ENCODE measurements at places on chromosomes 16 and 17.
A peak's percentile ranks its signal among the peaks of the same experiment; 100 is the strongest.

DNA sequence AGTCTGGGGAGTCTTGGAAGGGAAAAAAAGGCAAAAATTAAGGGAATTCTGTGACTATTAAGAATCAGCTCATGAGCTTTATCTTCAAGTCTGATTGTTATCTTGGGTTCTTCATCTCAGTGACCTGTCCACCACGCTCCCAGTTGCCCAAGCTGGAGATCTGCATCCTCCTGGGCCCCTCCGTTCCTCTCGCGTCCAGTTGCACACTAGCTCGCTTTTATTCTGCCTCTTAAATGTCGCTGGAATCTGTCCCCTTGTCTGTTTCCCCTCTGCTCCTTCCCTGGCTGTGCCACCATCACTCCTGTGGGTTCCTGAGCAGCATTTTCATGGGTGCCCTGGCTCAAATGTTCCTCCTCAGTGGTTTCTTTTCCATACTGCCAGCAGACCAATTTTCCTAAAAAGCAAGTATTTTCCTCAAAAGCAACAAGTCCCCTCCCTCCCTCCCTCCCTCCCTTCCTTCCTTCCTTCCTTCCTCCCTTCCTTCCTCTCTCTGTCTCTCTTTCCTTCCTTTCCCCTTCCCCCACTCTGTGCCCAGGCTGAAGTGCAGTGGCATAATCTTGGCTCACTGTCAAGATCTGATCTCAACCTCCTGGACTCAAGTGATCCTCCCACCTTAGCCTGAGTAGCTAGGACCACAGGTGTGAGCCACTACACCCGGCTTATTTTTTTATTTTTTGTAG, 1.4 kb downstream of the ENDOV start:
- H3K4me3 ChIP-seq = peak overlapping the region; percentile 95
- no peak for DNase-seq
- H3K27me3 ChIP-seq = no peaks in the 10 kb centered on the region
- H3K4me1 ChIP-seq = peaks cover 8% of the 10 kb centered on the region
- no peaks in the 10 kb centered on the region for H3K36me3 ChIP-seq
- H3K27ac ChIP-seq = no peak overlapping the region

DNA sequence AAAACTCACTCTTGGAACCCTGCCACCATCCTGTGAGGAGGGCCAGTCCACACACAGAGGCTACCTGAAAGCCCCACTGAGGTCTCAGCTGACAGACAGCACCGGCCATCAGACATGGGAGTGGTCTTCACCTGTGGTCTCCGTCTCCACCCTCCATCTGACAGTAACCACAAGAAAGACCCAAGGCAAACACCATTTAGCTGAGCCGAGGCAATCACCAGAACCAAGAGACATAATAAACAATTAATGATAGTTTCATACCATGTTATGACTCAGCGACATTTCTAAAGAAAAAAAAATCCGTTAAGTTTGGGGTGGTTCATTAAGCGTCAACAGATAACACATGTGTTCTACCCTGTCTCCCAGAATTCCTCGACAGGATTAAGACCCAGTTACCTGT, 6.1 kb upstream of the EVPLL start:
- no peaks in the 10 kb centered on the region for H3K27me3 ChIP-seq
- H3K36me3 ChIP-seq = no peaks in the 10 kb centered on the region
- no peak overlapping the region for H3K27ac ChIP-seq
- no peaks in the 10 kb centered on the region for H3K4me1 ChIP-seq

DNA sequence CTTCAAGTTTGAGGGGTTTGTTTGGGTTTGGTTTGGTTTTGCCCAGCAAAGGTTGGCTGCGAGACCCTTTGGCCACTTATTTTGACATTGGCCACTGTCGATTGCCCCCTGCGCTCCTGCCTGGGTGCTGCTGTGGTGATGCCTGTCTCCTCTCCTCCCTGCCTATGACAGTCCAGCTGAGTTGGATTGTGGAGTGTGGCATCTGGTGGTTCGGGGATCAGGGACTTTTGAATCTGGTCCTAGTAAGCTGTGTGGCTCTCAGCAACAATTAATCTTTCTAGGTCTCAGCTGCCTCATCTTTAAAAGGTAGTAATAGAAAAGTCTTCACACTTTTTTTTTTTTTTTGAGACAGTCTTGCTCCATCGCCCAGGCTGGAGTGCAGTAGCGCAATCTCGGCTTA, 27.1 kb downstream of the CDK5RAP3 start:
- H3K36me3 ChIP-seq = no peaks in the 10 kb centered on the region
- H3K4me3 ChIP-seq = no peak overlapping the region
- peaks cover 23% of the 10 kb centered on the region for H3K4me1 ChIP-seq
- DNase-seq = no peak
- H3K27ac ChIP-seq = no peak overlapping the region

DNA sequence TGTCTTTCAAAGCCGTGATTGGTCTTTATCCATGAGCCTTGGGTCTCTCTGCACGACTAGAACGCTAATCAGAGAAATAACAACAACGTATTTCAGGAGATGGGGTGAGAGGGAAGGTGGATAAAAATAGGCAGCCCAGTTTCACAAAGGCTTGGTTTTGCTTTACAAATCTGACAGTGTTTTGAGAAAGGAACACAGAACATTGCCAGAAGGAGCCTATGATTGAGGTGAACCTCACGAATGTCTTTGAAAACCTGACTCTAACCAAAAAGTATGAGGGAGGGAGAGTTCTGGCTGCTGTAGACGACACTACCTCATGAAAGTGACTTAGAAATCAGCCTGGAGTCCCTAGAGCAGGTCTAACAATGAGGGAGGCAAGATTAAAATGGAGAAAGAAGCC, 38.0 kb upstream of the NOL11 start:
- no peak for DNase-seq
- no peaks in the 10 kb centered on the region for H3K36me3 ChIP-seq
- no peak overlapping the region for H3K27ac ChIP-seq
- no peak overlapping the region for H3K4me3 ChIP-seq
- no peaks in the 10 kb centered on the region for H3K27me3 ChIP-seq

GRCh38 chr17:38605411-38605840, 326 bp downstream of the SRCIN1 start:
- no peak overlapping the region for H3K27ac ChIP-seq
- H3K27me3 ChIP-seq = peaks cover 31% of the 10 kb centered on the region
- no peak overlapping the region for H3K4me3 ChIP-seq
- H3K4me1 ChIP-seq = no peaks in the 10 kb centered on the region
- H3K36me3 ChIP-seq = no peaks in the 10 kb centered on the region
- no peak for DNase-seq

DNA sequence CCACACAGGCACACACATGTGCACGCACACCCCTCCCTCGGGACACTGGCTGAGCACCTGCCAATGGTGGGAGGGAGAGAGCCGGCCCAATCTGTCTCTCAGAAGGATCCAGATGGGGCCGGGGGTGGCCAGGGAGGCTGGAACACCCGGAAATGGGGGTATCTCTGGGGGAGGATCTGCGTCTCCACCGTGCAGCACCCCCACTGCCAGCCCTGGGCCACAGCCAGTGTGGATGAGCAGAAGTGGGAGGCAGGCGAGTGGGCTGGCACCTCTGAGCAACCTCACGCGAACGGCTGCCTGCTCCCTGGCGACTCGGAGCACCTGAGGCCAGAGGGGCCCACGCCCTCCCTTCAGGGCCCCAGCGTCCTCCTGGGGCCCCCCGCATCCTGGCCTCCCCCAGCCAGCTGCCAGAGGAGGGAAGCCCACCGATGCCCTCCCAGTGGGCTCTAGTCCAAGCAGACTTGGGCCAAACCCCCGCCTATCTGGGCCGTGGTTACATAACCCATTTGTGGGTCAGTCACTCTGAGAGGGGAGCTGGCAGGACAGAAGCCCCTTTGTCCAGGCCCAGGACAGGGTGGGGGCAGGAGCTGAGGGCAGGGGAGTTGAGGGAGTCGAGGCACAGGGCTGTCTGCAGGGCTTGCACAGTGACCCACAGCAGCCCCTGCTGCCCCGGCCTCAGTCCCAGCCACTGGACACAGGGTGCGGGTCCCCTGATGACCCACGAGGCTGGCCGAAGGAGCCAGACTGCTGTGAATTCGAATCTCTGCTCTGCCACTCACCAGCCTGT, 5.6 kb downstream of the CASKIN1 start:
- DNase-seq = no peak
- H3K4me3 ChIP-seq = no peak overlapping the region
- no peaks in the 10 kb centered on the region for H3K4me1 ChIP-seq
- H3K36me3 ChIP-seq = no peaks in the 10 kb centered on the region

DNA sequence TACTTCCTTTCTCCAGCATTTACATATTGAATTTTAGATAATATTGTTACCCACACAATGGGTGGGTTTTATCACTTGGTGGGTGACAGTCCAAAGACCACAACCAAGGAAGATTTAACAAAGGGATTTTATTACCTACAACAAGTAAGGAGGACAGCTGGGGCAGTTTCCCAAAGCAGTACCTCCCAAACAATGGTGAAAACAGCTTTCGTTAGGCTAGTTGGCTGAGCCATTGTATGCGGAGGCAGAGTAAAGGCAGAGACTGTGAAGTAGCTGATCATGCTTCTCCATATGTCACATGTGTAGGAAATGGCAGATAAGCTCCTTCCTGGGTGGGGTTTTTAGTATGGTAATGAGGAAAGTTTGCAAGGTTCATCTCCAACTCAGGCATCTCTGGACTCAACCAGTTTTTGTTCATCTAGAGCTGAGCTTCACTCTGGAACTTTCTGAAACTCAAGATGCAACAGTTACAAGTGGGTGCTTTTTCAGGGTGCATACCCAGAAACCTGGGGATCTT, 104.3 kb upstream of the PSMD7 start:
- no peak for DNase-seq
- no peaks in the 10 kb centered on the region for H3K36me3 ChIP-seq
- H3K27ac ChIP-seq = no peak overlapping the region
- no peaks in the 10 kb centered on the region for H3K4me1 ChIP-seq

GRCh38 chr17:6643451-6644125, 2.7 kb downstream of the TXNDC17 start:
- peak; percentile 93 for DNase-seq
- peaks cover 32% of the 10 kb centered on the region for H3K36me3 ChIP-seq
- peaks cover 36% of the 10 kb centered on the region for H3K4me1 ChIP-seq
- H3K27ac ChIP-seq = peak overlapping the region; percentile 36
- no peaks in the 10 kb centered on the region for H3K27me3 ChIP-seq

DNA sequence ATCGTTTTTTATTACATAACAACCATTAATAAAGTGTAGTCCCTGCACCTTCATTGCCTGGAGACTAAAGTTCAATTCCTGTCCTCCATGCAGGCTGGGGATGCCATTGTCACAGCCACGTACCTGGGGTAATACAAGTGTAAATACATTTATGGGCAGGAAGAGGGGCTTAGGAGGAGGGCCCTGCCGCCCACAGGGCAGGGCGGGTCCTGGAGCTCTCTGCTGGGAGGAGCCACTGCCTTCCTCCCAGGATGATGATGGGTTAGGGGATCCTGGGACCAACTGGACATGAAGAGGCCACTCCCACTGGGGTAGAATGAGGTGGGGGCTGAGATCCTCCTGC, 44.1 kb upstream of the SLC38A10 start:
- no peaks in the 10 kb centered on the region for H3K27me3 ChIP-seq
- no peaks in the 10 kb centered on the region for H3K36me3 ChIP-seq
- no peak for DNase-seq
- no peak overlapping the region for H3K27ac ChIP-seq
- H3K4me3 ChIP-seq = no peak overlapping the region

- no peak overlapping the region for H3K4me3 ChIP-seq
- H3K27me3 ChIP-seq = peaks cover 54% of the 10 kb centered on the region
- H3K4me1 ChIP-seq = no peaks in the 10 kb centered on the region
- H3K27ac ChIP-seq = no peak overlapping the region
- no peaks in the 10 kb centered on the region for H3K36me3 ChIP-seq
These were observed 258.8 kb downstream of the IRF8 start for GRCh38 chr16:86157616-86158247.

DNA sequence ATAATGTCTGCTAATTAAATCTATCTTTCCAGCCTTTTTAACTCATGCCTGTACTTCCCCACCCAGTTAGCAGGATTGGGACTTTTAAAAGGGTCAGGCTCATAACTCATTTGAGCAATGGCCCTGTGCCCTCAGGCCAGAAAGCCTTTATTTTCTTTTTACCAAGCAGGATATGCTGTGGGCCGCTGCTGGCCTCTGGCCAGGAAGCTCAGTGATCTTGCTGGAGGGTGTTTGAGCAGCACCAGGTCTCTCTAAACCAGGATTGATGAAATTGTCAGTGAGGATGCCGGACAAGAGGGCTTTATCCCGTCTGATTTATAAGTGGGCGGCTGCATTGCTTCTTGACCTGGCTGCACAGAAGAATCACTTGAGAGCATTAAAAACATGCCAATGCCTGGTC, 187.8 kb downstream of the RAB11FIP4 start:
- peak; percentile 67 for DNase-seq
- H3K27me3 ChIP-seq = no peaks in the 10 kb centered on the region
- peaks cover 57% of the 10 kb centered on the region for H3K4me1 ChIP-seq
- peak overlapping the region; percentile 90 for H3K27ac ChIP-seq

DNA sequence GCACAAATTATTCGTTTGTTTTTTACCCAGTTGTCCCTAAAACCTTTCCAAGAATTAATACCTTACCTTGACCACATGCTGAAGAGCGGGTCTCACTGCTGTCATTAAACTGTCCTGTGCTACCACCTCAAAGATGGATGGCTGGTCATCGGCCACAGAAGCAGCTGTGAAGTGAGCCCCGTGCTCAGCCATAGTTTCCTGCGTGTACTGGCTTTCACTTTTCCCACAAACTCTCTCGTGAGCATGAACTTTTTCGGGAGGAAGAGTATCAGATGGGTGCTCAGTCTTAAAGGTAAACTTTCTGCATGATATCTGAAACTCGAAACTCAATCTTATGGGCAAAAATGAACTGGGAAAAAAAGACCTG, 558 bp downstream of the PEX12 start:
- peaks cover 11% of the 10 kb centered on the region for H3K36me3 ChIP-seq
- no peaks in the 10 kb centered on the region for H3K27me3 ChIP-seq
- DNase-seq = peak; percentile 66
- peak overlapping the region; percentile 79 for H3K27ac ChIP-seq
- H3K4me1 ChIP-seq = peaks cover 18% of the 10 kb centered on the region
- H3K4me3 ChIP-seq = peak overlapping the region; percentile 95

DNA sequence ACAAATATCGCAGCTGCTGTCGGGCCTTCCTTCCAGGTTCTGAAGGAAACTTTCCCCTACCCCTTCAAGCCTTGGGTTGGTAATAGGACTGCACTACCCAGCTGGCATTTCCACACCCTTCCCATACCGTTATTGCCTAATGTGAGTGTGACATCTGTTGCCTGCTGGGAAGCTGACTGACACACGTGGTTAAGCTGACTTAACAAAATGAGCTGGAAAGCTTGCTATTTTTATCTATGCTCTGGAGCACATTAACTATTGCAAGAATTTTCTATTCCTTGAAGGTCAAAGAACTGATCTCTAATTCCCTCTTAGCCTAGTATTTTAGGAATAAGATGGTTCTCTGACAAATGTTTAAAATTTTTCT, 79.5 kb downstream of the PMP22 start:
- no peak overlapping the region for H3K27ac ChIP-seq
- peaks cover 16% of the 10 kb centered on the region for H3K4me1 ChIP-seq
- H3K27me3 ChIP-seq = no peaks in the 10 kb centered on the region
- no peaks in the 10 kb centered on the region for H3K36me3 ChIP-seq

GRCh38 chr16:48014349-48015135, 141.3 kb downstream of the ABCC12 start:
- no peak overlapping the region for H3K4me3 ChIP-seq
- H3K4me1 ChIP-seq = no peaks in the 10 kb centered on the region
- H3K36me3 ChIP-seq = no peaks in the 10 kb centered on the region
